ENCODE measurements at places on chromosomes 11 and 22. TPM values are rescaled to one million over a fixed set of nuclear protein-coding genes. Genes with fewer than 3 reads are reported as not detected.

Gene CST6
- 15.3 TPM for total RNA-seq

Gene NXPE4
- not detected for total RNA-seq

Gene CFAP68
- 7.6 TPM for total RNA-seq

Gene CHRDL2
- not detected for total RNA-seq

DNA sequence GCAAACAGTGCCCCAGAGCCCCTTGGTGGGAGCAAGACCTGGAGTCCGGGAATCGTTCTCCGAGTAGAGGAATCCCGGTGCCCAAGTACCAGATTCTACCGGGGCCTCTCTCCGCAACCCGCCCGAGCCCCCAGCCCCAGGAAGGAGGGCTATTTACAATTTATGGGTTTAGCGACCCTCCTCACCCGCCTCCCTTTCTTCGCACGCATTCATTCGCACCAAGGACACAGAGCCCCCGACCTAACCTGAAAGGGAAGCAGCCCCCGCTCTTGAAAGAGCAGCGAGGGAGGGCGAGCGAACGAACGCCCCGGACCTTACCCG, 628 bp downstream of the LRP4 start:
- H3K27ac ChIP-seq, result 0 out of 2 replicates have a peak overlapping the region, but pooled peaks have one; percentile 65
- H3K36me3 ChIP-seq, result no peaks in the 10 kb centered on the region
- DNase-seq, result peak; percentile 24
- H3K4me1 ChIP-seq, result peaks cover 46% of the 10 kb centered on the region
- no peaks in the 10 kb centered on the region for H3K27me3 ChIP-seq

DNA sequence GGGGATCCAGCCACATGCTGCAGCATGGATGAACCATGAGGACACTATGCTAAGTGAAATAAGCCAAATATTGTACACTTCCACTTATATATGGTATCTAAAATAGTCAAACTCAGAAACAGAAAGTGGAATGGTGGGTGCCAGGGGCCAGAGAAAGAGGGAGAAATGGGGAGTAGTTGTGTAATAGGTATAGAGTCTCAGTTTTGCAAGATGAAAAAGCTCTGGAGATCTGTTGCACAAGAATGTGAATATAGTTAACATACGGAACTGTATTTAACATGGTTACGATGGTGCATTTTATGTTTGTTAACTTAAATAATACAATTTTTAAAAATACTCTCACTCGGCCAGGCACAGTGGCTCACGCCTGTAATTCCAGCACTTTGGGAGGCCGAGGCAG, 21.2 kb downstream of the GDPD5 start:
- no peak overlapping the region for H3K27ac ChIP-seq
- DNase-seq, result no peak
- H3K4me1 ChIP-seq, result peaks cover 10% of the 10 kb centered on the region
- no peaks in the 10 kb centered on the region for H3K27me3 ChIP-seq
- H3K4me3 ChIP-seq, result no peak overlapping the region
- H3K36me3 ChIP-seq, result no peaks in the 10 kb centered on the region

DNA sequence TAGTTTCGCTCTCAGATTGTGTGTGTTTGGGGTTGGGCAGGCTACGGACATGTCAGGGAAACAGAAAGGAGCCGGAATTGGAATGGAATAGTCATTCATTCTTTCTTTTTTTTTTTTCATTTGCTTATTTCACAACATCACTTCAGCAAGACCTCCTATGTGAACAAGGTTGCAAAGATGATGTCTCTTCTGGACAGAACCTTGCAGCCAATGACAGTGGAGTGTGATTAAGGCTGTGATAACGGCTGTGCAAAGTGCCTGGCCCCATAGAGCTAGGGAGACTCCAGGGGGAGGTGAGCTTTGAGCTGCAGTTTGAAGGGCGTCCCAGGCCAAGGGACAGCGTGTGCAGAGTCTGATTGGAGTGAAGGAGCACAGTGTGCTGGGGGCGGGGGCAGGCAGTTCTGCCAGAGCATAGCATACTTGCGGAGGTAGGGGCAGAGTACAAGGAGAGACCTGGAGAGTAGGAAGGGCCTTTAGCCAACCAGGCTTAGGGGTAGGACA, 3.4 kb downstream of the TIGD3 start:
- no peak overlapping the region for H3K4me3 ChIP-seq
- H3K4me1 ChIP-seq, result peaks cover 5% of the 10 kb centered on the region
- H3K27me3 ChIP-seq, result no peaks in the 10 kb centered on the region
- DNase-seq, result peak; percentile 21

DNA sequence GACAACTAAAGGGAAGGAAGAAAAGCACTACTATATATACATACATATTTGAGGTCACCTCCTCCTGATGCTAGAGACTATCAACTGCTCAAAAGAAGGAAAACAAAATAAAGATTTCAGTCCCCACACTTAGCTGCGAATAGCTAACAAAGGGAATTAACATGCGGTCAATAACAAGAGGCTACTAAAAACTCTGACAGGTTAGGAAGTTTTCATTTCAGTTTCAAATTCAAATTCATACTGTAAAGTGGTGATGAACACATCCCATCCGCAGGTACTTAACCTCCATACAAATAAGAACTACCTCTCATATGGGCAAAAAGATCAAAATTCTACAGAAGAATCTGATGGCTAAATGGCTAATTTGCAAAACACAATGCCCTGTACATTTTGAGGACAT, 2.6 kb downstream of the NAP1L4 start:
- DNase-seq, result no peak
- no peaks in the 10 kb centered on the region for H3K36me3 ChIP-seq
- peak overlapping the region; percentile 83 for H3K4me3 ChIP-seq
- H3K27me3 ChIP-seq, result no peaks in the 10 kb centered on the region
- peaks cover 32% of the 10 kb centered on the region for H3K4me1 ChIP-seq

- no peak overlapping the region for H3K27ac ChIP-seq
- no peak overlapping the region for H3K4me3 ChIP-seq
- no peaks in the 10 kb centered on the region for H3K4me1 ChIP-seq
Measured at GRCh38 chr22:33829546-33830280, 90.6 kb downstream of the LARGE1 start.

- no peak for DNase-seq
- H3K36me3 ChIP-seq, result no peaks in the 10 kb centered on the region
- H3K4me1 ChIP-seq, result peaks cover 30% of the 10 kb centered on the region
Measured at GRCh38 chr11:76772100-76772782, 10.9 kb upstream of the TSKU start.

GRCh38 chr11:122705396-122705795, 49.9 kb downstream of the UBASH3B start:
- no peaks in the 10 kb centered on the region for H3K36me3 ChIP-seq
- H3K4me3 ChIP-seq, result no peak overlapping the region
- no peak for DNase-seq
- H3K27ac ChIP-seq, result peak overlapping the region; percentile 97
- H3K27me3 ChIP-seq, result no peaks in the 10 kb centered on the region

DNA sequence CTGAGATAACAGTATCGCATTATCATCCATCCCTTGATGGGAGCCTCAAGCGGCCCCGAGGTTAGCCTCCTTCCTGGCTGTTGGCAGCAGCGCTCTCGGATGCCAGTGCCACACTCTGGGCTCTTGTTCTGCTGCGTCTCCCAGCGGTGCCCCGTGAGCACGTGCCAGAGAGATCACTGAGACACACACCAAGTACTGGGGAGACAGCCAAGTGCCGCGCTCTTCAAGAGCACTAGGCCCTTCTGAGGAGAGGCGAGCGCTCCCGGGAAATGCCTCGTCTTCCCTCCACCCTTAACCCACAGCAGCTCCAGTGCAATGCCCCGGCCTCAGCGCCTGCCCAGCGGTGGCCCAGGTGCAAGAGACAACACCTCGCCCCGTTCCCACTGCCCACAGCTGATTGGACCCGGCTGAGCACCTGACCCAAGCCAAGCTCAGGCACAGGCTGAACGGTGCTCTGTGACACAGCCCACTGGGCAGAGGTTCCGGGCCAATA, 248.3 kb upstream of the NARS2 start:
- DNase-seq, result no peak
- no peak overlapping the region for H3K4me3 ChIP-seq
- H3K27ac ChIP-seq, result no peak overlapping the region

DNA sequence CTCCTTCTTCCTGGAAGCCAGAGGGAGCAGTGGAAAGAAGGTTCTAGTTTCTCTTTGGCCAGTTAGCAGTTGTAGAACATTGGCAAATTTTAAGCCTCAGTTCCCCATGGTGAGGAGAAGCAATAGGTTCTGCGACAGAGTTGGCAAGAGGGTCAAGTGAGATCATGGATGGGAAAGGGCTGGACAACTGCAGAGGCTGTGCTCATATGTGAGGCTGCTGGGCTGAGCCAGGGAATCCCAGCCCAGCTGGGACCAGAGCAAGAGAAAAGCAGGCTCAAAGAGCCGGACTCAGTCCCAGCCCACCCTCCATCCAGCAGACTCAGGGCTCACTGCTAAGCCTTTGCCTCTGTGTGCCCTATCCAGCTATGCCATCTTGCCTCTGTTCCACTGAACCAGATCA, 66.8 kb upstream of the MYOD1 start:
- no peak for DNase-seq
- H3K27me3 ChIP-seq, result 0 out of 2 replicates have a peak, but pooled peaks cover 6% of the 10 kb centered on the region
- H3K36me3 ChIP-seq, result no peaks in the 10 kb centered on the region
- H3K27ac ChIP-seq, result no peak overlapping the region
- no peaks in the 10 kb centered on the region for H3K4me1 ChIP-seq

DNA sequence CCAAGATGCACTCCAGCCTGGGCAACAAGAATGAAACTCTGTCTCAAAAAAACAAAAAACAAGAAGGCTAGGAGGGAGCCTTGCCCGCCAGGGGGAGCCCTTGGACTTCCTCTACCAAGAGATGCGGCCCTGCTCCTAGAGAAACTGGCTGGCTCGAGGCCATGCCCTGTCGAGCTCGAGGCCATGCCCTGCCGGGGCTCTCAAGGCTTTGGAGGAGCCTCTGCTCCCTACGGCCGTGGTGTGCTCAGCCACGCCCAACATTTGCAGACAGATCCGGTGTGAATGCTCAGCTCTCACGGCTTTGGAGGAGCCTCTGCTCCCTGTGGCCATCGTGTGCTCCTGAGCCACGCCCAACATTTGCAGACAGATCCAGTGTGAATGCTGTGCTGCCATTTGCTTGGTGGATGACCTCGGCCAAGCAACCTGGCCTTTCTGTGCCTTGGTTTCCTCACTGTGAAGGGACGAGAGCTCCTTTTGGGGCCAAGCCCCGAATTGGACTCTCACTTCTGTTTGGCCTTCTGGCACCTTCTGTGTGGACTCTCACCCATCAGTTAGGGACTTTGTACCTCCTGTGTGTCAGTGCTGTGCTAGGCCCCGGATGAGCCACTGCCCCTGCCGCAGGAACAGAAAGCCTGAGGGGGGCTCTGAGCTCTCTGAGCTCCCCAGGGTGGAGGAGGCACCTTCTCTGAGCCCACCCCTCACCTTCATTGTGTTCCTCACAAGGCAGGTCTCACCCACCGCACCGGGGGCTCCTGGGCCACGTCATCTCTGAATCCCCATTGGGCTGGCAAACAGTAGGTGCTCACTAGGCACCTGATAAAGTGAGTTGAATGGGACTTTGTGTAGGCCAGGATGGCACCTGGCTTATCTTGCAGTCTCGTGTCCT, 14.1 kb downstream of the C11orf24 start:
- peak overlapping the region; percentile 50 for H3K4me3 ChIP-seq
- H3K36me3 ChIP-seq, result 0 out of 2 replicates have a peak, but pooled peaks cover 10% of the 10 kb centered on the region
- H3K4me1 ChIP-seq, result no peaks in the 10 kb centered on the region
- no peak overlapping the region for H3K27ac ChIP-seq

DNA sequence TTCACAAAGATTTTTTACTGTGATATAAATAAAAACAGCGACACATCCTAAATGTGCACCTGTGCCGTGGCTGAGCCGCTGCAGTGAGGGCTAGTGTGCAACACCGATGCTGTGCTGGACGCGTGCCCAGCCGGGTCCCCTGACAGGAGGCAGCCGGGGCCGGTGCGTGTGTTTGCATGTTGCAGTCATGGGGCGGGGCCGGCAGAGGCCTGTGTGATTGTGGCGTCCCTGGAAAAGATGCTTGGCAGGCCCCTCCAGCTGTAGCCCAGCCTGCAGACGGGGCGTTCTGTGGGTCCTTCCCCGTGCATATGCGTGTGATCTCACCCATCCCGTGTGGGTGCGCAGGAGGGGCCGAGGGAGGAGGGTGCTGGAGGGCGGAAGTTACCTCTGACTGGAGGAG, 30.6 kb downstream of the MUC6 start:
- no peaks in the 10 kb centered on the region for H3K4me1 ChIP-seq
- H3K27me3 ChIP-seq, result no peaks in the 10 kb centered on the region
- no peak for DNase-seq
- H3K27ac ChIP-seq, result no peak overlapping the region
- no peak overlapping the region for H3K4me3 ChIP-seq

DNA sequence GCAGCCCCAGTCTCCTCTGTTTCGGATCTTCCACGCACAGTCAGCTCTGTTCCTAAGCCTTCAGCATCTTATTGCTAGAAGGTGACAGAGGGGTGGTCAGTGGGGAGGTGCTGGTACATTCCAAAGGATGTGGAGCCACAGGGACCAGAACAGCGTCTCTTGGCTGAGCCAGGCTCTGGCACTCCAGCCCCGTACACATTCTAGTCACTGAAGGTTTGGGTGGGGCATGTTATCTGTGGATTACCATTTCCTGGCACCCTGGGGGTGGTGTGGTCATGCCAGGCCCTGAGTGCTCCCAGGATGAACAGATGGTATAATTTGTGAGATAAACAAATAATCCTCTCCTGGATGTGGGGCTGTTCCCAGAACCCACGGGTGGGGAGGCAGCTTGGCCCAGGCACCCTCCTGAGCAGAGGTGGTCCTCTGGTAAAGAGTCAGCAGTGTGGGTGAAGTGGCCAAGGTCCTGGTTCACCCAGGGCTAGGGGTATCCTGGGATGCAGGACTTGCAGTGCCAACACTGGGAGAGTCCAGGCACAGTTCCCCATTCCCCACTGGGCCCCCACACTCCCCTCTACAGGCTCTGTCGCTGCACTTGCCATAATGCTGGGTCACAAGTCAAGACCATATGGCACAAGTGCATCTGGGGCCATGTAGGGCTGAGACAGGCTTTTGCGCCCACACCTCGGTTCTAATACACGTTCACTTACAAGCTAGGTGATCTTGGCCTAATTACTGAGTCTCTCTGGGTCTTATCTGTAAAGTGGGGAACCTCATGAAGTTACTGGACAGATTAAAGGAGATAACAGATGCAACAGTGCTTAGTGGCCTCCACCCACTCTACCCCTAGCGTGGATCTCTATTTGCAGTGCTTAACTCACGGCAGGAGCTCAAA, 33.0 kb downstream of the DKK3 start:
- no peaks in the 10 kb centered on the region for H3K36me3 ChIP-seq
- H3K27ac ChIP-seq, result peak overlapping the region; percentile 76
- H3K27me3 ChIP-seq, result no peaks in the 10 kb centered on the region
- no peak overlapping the region for H3K4me3 ChIP-seq
- no peak for DNase-seq

DNA sequence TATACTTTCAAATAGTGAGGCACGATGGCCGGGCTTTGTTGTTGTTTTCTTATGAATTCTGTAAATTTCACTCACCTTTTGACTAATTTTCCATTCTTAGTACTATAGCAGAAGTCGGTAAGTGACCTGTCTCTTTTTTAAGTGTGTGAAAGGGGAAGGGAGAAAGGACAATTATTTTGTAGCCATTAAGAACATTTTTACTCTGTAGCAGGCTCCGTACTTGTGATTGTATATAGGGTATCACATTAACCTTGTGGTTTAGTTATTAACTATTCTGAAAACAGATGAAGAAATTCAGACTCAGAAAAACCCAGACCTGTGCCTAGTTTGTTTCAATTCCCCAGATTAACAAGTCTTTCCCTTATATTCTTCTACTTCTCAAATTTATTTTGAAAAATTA, 78.7 kb downstream of the CASP12 start:
- H3K27me3 ChIP-seq, result no peaks in the 10 kb centered on the region
- H3K4me1 ChIP-seq, result no peaks in the 10 kb centered on the region
- no peak overlapping the region for H3K4me3 ChIP-seq
- no peak overlapping the region for H3K27ac ChIP-seq
- H3K36me3 ChIP-seq, result no peaks in the 10 kb centered on the region

GRCh38 chr11:124748481-124749343, 3.3 kb downstream of the VSIG2 start:
- peak; percentile 67 for DNase-seq
- no peaks in the 10 kb centered on the region for H3K4me1 ChIP-seq
- peaks cover 54% of the 10 kb centered on the region for H3K27me3 ChIP-seq
- no peak overlapping the region for H3K27ac ChIP-seq
- no peaks in the 10 kb centered on the region for H3K36me3 ChIP-seq

All from GM23248 (cell line).